ENCODE measurements at places on chromosomes 5 and 9.

- DNase-seq = no peak
These were observed 1.8 kb downstream of the UBAP2 start for GRCh38 chr9:34046784-34047379.

DNA sequence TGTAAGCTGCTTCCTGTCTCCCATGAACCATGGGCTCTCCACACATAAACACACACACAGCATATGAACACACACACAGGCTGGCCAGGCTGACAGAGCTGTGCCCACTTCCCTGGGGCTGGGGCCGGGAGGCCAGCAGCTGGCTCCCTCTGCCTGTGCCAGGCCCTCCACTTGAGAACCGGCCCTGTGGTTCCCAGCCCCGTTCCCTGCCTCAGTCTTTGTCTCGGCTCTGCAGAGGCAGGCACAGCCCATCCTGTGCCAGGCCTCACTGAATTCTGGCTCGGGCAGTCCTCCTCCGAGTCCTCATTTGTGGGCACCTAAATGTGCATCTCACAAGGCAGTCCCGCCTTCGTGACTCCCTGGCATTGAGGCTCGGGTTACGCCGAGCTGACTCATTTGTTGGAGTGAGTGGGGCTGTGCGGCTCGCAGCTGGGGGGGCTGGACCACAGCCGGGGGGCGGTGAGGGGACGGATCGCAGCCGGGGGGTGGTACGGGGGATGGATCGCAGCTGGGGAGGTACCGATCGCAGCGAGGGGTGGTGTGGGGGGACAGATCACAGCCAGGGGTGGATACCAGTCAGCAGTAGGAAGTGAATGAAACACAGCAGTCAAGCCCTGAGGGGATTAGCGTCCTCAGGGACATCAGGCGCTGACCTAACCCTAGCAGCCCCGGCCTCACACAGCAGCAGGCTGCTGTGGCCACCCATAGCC is 72.3 kb downstream of the PSMB7 start:
- peak; percentile 68 for DNase-seq

GRCh38 chr5:176541338-176542134 is 4.3 kb upstream of the RNF44 start:
- DNase-seq = no peak

- DNase-seq = no peak
These were observed 6.2 kb downstream of the GNPDA1 start for GRCh38 chr5:142006363-142007236.

GRCh38 chr5:77853353-77853907 is 77.3 kb upstream of the TBCA start:
- peak; percentile 14 for DNase-seq
